IPS DF 19.7 (cell line): ENCODE measurements at places on chromosomes 2 and 18.

DNA sequence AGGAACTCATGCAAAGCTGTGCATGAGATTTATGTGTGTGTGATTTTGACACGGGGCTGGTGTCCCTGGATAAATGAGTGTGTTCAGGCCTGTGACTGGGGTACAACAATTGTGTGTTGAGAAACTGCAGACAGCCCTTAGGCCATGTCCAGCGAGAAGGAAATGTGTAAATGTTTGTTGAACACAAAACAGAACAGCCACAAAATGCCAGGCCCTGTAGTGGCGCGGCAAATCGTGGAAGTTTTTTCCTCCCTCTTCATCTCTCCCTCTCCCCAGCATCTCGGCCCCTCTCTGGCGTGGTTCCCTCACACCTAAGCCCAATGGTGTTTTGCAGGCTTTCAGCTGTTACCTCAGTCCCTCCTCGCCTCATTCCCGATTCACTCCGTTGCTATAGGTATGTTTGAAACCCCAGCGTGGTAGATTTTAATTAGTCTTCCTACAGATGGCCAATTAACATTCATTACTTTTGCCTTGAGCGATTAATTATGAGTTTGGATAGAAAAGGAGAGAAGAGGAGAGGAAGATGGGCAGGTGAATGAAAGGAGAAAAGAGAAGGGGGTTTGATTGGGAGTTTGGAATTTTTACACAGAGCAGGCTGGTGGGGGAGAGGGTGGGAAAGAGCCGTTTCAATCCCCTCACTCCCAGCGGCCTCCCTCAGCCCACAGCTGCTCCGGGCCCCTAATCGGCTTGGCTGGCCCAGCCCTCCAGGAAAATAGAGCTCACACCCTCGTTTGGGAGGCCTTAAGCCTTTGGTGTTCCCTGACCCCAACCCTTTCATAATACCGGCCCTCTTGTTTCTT lies 10.8 kb downstream of the SPR start:
- DNase-seq, result no peak

DNA sequence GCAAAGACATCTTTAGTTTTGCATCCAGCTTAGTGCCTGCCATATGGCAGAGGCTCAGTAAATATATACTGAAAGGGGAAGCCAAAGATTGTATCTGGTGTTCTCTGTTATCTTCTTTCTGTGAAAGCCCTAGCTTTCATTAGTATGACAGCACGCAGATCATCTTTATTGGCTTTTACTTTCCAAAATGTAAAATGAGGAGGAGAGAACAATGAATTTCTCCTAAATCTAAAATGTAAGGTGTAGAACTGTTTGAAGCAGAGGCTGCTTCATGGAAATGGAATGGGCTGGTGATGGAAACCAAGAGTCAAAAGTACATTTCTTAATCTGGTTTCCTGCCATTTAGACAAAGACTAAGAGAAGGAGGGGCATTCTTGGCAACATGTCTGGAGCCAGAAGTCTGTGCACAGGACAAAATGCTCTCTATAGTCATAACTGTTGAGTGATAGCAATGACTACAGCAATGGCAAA lies 1029.9 kb upstream of the PIK3C3 start:
- DNase-seq, result no peak

- DNase-seq, result no peak
Observed at GRCh38 chr18:10076502-10077030, 162.8 kb downstream of the VAPA start.

DNA sequence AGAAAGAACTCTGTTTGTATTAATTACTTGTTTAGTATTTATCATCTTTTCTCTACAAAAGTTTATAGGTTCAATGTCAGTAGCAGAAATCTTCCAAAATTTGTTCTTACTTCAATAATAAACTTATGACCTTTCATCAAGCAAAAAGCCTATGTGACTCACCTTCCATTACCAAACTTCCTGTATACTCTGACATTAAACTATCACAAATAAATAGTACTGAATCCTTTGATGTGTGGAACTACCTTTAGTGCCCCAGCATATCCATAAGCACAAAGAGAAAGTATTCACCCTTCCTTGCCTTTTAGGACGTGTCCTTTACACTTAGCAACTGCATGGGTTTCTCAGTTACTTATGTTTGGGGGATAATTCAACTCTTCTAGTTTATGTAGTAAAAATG lies 166.0 kb downstream of the EHBP1 start:
- DNase-seq, result no peak

DNA sequence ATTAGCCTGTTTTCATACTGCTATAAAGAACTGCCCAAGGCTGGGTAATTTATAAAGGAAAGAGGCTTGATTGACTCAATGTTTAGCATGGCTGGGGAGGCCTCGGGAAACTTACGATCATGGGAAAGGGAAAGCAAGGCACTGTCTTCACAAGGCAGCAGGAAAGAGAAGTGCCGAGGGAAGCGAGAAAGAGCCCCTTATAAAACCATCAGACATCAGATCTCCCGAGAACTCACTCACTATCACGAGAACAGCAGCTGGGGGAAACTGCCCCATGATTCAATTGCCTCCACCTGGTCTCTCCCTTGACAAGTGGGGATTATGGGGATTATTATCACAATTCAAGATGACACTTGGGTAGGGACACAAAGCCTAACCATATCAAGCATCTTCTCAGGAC lies 23.3 kb downstream of the RHOB start:
- no peak for DNase-seq

DNA sequence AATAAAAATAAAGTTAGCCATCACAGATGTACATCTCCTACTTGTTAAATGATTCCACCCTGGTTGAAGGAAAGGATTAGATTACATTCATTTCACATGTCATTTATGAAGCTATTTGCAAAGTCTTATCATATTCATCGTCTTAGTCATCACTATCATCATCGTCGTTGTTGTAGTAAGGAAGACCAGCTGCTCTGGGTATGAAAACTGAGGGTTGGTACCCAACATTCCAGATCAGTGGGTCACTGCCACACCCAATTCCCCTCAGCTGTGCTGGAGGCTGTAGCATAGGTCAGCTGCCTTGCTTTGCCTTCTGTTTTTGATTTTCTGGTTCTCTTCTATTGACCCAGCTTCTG lies 20.9 kb upstream of the CCBE1 start:
- DNase-seq, result no peak

- DNase-seq, result no peak
Observed at GRCh38 chr2:23621616-23622015, 236.6 kb downstream of the KLHL29 start.

DNA sequence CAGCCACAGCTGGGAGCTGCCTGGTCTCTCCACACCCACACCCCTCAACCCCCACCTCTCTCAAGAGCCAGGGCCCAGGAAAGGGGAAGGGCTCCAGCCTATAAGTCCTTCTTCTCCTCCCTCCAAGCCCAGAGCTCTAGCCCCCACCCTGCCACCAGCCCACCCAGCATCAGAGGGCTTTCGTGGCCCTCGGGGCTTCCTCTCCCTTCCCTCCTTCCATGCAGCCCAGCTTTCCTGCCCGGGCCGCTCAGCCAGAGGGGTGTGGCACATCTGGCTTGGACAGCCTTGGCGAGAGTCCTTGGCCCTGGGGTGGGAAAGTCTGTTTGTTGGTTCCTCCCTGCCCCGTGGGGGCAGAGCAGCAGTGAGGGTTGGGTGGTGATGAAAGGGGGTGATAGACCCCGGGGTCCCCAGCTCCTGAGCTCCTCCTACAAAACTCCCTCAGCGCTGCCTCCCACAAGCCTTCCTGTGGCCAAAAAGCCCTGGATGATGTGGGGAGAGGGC lies 7.0 kb downstream of the TNS1 start:
- no peak for DNase-seq

DNA sequence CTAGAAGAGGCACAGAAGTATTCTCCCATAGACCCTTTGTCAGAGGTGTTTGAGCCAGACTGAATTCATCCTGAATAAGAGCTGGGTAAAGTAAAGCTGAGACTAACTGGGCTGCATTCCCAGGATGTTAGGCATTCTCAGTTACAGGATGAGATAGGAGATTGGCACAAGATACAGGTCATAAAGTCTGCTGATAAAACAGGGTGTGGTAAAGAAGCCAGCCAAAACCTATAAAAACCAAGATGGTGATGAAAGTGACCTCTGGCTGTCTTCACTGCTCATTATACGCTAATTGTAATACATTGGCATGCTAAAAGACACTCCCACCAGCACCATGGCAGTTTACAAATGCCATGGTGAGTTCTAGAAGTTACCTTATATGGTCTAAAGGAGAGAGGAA lies 364.9 kb upstream of the TMEFF2 start:
- DNase-seq, result no peak

GRCh38 chr2:58227171-58227917 lies 13.8 kb downstream of the FANCL start:
- no peak for DNase-seq
